ENCODE measurements at places on chromosomes 2 and 18.

DNA sequence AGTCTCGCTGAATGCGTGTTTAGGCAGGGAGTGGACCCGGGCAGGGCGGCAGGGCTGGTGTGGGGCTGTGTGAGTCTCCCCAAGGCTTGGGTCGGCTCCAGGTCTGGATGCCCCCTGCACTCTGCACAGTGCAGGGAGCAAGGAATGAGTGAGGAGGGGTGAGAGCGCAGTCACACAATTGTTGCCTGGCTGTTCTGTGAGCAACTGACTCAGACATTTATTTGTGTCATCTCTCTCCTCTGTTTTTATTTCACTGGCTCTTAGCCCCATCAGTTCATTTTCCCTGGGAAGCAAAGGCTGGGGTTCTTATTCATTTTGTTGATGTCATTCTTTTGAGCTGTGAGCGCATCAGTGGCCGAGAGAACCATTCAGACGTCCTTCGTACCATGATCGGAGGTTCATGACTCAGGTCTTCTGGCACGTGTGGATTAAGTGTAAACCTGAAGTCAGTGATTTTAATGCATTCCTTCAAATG is 61.1 kb downstream of the GATA6 start:
- DNase-seq, result no peak

GRCh38 chr2:138689705-138690104 is 90.5 kb downstream of the NXPH2 start:
- DNase-seq, result no peak

GRCh38 chr18:9531791-9532410 is 56.6 kb downstream of the RALBP1 start:
- no peak for DNase-seq

DNA sequence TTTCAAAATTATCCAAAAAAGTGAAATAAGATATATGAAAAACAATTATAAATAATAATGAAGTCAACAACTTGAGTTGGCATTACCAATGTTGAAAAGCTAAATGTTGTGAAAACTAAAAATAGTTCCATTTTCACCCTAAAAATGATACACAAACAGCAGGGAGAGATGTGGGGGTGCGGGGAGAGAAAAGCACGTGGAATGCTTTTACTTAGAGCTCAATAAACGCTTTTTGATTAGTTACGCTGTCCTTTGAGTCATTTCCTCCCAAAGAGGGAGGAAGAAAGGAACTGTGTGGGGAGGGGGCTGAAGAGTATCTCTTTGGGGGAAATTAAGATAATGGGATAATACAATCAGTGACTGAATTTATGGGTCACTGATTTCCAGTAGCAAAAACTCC is 29.2 kb downstream of the ZNF521 start:
- no peak for DNase-seq

- DNase-seq, result no peak
These were observed 9.2 kb downstream of the BOK start for GRCh38 chr2:241567776-241568175.

DNA sequence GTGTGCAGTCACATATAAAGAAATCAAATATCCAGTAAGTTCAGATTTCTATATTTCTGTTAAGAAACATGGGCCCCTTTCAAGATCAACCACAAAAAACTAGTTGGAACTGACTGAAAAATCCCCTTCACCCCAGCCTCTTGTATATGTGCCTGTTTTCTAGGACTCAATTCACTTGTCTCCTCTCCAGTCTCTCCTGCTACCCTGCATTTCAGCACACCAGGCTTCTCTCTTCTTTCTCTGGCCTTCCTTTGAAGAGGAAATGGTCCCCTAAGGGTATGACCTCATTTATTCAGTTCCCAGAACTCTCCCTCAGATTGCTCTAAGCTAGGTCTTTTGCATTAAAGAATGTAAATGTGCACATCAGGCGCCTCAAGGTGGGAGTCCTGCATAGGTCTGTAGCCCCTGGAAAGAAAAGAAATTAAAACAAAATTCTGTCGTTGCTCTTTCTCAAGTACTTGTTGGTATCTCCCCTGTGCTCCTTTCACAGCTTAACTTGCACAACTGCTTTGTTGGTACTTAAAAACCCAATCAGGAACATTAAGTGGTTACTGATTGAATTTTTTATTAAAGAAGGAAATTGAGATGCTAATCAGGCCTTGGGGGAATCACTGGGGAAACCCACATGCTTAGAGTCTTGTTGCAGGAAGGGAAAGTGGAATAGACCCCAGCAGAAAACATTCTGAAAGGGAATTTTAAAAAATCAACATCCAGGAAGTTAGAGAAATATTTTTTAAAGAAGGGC is 278.4 kb downstream of the AGPS start:
- no peak for DNase-seq

GRCh38 chr2:69053416-69053965 is 40.5 kb downstream of the ANTXR1 start:
- DNase-seq, result no peak

DNA sequence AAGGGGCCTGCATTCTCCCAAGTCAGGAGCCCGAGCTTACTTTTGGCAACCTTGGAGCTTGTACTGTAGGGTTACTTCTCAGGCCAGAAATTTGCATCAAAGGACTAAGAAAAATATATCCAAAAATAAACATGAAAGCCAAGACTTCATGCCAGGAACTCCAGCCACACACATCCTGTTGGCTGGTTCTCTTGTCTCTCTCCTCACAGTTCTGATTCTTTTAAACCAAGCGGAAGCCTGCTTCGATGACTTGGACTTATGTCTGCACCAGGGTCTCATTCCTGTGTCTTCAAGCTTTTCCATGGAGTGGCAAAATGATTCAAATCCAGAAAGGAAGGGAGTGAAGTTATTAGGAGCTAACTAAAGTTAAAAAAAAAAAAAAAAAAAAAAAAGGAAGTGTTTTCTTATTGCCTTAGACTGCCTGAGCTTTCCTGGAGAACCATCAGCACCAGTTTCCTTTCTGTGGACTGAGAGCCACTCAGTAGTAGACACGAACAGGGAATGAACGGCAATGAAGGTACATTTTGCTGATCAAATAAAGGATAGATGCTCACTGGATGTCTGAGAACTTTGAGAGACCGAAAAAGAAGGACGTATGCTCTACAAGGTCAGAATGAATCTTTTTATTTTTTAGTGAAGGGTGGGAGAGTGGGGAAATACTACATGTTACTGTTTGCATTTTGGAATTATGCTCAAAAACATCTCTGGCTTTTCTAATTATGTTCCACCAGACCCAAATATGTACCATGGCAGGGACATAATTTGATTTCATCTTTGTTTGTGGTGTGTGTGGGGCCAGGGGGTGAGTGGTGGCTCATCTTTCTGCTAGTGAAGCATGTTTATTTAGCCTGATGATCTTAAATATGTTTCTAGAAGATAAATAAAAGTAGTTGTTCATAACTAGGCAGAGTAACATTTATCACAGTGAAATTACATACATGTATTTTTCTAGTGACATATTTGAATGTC is 86.0 kb downstream of the RAPGEF4 start:
- no peak for DNase-seq

GRCh38 chr2:217785544-217786045 is 217.2 kb downstream of the TNS1 start:
- DNase-seq, result peak; percentile 89

DNA sequence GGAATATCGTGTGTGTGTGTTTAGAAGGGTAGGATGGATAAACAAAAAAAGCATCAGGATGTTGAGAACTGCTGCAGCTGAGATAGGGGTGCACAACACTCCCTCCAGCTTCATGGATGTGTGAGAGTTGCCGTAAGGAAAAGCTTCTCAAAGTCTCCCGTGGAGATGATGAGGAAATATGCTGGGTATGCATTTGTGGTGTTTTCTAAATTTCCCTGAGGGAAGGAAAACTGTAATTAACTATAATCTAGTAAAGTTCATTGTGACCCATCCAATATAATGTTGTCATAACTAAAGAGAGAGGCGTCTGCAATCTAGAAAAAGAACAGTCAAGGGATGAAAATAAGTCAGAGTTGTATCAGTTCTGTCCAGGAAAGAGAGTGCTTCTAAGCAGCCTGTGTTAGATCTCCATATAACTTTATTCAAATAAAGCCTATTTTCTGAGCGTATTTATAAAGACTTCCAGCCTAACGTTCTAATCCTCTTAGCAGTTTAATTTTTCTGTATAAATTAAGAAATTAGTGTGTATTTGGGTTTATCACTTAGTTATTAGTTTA is 7.3 kb upstream of the LMAN2L start:
- no peak for DNase-seq

DNA sequence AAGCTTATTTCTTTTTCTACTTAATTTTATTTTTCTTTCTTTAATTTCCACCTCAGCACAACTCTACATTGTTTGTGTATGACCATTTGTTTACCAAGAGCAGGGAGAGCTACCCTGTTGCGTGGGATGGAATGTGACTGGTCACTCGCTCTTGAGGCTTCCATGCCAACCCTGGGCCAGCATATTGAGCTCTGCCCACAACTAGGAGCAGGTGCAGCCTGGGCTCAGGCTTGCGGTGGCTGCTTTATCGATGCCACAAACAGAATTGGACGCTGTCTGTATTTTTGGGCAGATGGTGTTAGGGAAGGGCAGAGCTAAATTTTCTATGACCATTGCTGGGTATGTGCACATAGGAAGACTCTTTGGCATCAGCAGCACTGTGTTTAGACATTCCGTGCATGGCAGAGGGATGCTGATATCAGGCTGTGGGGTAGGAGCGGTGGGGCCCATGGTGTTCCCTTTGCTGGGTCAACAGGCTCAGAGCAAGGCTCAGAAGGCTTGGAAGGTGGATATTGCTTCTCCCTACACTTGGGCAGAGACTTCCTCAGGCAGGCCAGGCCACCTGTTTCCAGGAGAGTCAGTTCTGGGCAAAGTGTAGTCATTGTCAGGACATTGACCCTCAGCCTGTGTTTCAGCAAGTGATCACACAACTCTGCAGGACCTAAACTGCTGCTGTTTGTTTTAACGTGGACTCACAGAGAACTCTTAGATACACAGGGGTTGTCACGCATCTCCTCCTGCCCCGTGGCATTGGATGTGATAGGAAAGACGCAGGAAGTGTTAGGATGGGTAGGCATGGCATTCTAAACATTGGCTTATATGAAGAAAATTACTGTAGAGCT is 40.2 kb downstream of the TMEM182 start:
- DNase-seq, result no peak

- DNase-seq, result no peak
These were observed 23.9 kb downstream of the SP5 start for GRCh38 chr2:170739048-170739447.

DNA sequence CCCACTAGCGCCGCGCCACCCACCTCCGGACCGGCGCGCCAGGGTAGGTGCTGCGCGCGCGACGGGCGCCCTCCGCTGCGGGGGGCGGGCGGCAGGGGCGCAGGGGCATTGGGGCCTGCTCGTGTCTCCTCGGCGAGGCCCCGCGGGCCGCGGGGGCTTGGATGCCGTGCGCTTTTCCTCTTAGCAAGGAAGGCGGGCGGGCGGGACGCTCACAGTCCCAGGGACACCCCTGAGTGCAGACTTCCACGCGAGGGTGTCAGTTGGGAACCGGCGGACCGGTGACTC is 748 bp downstream of the TWIST2 start:
- DNase-seq, result no peak

GRCh38 chr18:80223581-80224148 is 23.6 kb downstream of the PARD6G start:
- no peak for DNase-seq
